SK-N-DZ (cell line): ENCODE measurements at places on chromosomes 7 and 10.
A peak's percentile ranks its signal among the peaks of the same experiment; 100 is the strongest.

DNA sequence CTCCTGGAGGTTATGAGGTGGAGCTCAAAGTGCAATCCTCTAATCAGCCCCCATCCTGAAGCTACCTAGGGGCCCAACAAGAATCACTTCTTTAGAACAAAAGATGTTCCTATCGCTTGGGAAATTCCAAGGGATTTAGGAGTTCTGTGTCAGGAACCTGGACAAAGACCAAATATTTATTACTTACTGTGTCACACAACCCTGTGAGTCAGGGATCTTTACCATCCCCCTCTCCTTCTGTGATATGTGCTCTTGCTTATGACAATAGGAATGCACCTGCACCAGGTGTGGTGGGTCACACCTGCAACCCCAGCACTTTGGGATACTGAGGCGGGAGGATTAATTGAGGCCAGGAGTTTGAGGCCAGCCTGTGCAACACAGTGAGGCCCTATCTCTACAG, 485.8 kb downstream of the PLXDC2 start:
- no peak for DNase-seq

GRCh38 chr7:42596737-42597136, 315.1 kb downstream of the C7orf25 start:
- DNase-seq, result no peak

- peak; percentile 57 for DNase-seq
Measured at GRCh38 chr7:42233171-42233570, 3.8 kb downstream of the GLI3 start.

- DNase-seq, result no peak
Measured at GRCh38 chr7:143172354-143172753, 10.9 kb upstream of the TAS2R39 start.

DNA sequence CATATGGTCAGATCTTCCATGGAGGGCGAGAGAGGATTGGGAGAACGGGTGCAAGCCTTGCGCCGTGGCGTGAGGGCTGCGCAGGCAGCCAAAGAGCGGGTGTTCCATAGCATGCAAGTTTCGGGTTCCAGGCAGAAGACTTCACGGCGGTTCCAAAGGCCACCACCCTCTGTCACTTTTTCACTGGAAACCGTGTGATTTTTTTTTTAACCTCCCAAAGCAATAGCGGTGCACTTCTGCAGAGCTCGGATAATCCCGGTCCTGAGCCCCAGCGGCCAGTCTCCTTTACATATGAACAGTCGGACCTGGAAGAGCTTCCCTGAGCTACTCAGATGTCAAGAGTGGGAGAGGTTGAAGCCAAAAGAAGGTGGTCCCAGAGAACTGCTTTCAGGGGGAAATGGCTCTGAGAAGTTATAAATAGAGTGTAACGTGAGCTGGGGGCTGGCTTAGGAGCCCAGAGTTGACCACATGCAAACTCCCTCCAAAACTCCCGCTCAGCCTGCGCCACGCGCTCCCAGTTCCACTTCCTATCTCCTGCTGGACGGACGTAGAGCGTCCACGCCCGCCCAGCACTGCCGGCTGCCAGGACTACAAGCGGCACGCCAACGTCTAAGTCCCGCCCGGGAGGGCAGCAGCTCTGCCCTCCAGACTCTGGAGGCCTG, at the start of gene MEOX2:
Gene MEOX2 (minus strand): TSS at position 389 of the 662 bp plus-strand sequence. CDS start 281 bp downstream, at position 108.
- peak; percentile 28 for DNase-seq

- no peak for DNase-seq
Measured at GRCh38 chr10:117461766-117462423, 80.7 kb upstream of the EMX2 start.

DNA sequence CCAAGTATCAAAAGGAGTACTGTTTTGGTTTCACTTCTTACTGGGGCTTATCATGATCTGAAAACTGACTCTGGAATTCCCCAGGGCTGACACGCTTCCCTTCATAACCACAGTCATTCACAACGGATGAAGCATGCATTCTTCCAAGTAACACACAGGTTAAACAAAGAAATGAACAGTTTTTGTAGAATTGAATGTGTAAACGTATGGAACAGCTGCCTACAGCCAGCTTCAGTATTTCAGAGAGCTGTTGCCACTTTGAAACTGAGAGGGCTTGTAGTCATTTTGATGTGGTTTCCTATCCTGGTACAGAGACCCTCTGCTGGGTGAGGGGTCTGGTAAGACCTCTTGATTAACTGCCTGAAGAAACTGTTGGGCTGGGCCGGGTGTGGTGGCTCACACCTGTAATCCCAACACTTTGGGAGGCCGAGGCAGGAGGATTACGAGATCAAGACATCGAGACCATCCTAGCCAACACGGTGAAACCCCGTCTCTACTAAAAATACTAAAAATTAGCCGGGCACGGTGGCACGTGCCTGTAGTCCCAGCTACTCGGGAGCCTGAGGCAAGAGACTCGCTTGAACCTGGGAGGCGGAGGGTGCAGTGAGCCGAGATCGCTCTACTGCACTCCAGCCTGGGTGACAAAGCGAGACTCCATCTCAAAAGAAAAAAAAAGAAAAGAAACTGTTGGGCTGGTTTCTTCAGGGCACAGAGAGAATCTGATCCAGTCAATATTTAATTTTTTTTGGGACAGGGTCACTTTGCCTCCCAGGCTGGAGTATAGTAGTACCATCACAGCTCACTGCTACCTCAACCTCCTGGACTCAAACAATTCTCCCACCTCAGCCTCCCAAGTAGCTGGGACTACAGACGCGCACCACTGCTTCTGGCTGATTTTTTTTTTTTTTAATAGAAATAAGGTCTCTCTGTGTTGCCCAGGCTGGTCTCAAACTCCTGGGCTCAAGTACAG, 4.7 kb downstream of the NFE2L3 start:
- no peak for DNase-seq

DNA sequence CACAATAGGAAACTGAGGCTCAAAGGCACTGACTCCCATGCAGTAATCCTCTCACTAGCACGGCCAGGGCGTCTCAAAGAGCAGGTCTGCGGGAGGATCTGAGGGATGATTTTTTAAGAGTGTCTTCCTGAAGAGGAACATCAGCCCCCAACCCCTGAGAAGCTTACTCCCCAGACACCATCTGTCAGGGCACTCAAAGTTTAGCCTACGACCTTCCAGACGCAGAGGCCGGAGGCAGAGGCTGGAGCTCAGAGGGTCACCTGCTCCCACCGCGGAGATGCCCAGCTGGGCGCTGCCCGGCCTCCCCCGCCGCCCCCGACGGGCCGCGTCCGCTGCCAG, 1.7 kb downstream of the ZNF777 start:
- no peak for DNase-seq

GRCh38 chr10:26881600-26882331, 21.0 kb upstream of the ABI1 start:
- peak; percentile 56 for DNase-seq

DNA sequence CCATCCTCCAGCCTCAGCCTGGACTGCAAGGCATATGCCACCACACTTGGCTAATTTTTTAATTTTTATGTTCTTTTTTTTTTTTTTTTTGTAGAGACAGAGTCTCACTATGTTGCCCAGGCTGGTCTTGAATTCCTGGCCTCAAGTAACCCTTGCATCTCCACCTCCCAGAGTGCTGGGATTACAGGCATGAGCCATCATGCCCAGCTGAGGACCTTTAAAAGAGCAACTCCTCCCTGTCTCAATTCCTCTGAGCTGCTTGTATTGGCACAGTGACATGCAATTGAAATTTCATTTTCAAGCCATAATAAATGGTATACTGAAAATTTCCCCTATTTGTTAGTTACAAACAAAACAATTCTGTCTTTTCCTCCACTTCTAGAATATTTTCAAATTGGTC, 19.5 kb downstream of the DNAJB9 start:
- no peak for DNase-seq

DNA sequence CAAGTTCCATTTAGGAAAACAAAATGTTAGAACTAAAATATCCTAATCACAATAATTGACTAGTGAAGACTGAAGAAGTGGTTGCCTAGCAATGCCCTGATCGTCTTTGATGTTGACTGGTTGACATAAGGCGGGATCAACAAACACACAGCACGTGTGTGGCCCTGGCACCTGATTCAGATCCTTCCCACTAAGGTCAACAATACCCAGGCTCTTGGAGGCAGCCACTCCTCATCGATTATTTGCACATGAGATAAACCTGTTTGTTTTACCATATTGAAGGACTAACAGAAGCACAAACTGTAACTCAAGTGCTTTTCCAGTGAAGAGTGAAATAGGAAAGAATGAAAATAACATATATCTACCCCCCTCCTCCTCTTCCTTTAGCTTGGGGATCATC, 15.6 kb downstream of the FANK1 start:
- no peak for DNase-seq

- DNase-seq, result no peak
Measured at GRCh38 chr7:143435266-143435665, 8.0 kb upstream of the TAS2R60 start.

DNA sequence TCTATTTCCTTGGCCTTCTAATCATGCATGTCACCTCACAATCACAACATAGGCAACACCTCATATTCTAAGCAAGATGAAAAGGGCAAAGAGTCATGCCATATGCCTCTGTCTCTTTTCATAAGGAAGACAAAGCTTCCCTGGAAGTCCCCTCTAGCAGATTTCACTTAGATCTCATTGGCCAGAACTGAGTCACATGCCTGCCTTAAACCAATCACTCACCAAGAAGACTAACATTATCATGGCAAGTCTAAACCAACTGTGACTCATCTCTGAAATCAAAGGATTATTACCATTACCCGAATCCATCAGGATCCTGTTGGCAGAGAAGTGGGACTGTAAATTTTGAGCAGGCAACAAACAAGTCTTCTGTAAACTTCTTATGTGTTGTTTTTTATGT, 27.8 kb downstream of the CAV1 start:
- DNase-seq, result no peak

DNA sequence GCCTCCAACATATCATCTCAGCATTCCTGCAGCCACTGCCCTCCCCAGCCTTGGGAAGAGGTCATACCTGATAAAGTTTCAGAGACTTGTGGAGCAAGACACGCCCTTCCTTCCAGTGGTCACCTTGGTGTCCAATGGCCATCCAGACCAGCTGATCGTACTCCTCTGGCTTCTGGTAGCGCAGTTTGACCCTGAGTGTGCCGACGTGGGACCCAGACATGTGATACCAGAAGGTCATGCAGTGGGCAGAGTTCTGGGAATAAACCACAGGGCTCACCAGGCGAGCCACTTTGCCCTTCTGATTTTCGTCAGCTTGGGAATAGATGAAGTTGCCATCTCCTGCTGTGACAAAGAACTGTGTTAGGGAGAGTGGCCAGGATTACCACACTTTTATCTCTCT, 148.3 kb downstream of the NRP1 start:
- no peak for DNase-seq

DNA sequence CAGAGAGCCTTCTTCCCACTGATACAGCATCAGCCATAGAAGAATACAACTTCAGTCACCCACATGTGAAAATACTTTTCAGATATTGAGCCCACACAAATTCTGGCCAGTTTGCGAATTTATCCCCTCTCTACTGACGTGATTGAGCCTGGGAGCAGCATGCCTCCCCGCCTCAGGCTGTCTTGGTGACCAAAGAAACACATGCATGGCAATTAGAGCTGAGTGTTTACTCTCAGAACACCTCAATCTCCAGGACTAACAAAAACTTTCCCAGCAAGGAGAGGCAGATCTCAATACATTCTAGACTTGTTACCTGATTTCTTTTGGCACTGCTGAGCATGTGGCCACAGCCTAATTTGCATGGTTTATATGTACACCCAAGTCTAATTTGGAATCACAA, 122.5 kb downstream of the TMEM26 start:
- DNase-seq, result no peak

- DNase-seq, result no peak
Measured at GRCh38 chr10:71223347-71224058, 11.1 kb downstream of the UNC5B start.

DNA sequence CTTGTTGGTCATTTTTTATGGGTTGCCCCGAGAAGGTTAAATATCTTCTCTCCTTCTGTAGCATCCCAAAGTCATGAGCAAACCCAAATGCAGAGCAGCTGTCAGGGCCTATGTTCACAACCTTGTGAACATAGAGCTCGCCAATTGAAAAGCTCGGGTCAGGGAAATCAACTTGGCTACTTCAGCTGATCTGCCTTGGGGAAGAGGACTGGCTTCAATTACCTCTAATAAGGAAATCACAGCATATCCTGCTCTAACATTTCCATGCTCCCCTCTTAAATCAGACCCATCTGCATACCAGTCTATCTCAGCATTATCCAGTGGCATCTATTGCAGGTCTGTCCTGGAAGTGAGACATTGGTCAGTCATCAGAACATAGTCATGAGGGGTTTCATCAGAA, 105.6 kb downstream of the ANKRD26 start:
- no peak for DNase-seq

- no peak for DNase-seq
Measured at GRCh38 chr10:35574924-35575352, 30.2 kb upstream of the GJD4 start.

DNA sequence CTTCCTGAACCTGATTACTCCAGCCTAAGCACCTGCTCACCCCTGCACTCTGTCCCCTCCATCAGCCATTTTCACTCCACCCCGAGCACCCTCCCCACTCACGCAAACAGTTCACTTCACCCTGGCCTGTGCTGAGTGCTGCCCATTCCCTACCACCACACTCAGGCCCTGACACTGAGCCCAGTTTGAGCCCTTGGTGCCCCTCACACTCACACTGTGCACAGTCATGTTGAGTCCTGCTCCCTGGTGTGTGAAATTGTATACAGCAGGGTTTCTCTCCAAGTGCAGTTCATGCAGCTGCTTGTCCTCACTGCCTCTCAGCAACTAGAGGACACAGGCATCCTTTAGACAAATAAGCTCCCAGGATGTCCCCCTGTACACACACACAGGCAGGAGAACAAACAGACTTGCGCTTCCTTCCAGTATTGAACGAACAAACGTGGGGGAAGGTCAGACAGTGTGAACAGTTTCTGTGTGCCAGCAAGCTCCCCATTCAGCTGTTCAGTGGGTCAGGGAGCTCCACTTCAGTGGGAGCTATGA, 6.8 kb downstream of the MYO1G start:
- DNase-seq, result no peak

GRCh38 chr10:70293169-70293843, 9.5 kb upstream of the NPFFR1 start:
- DNase-seq, result no peak

DNA sequence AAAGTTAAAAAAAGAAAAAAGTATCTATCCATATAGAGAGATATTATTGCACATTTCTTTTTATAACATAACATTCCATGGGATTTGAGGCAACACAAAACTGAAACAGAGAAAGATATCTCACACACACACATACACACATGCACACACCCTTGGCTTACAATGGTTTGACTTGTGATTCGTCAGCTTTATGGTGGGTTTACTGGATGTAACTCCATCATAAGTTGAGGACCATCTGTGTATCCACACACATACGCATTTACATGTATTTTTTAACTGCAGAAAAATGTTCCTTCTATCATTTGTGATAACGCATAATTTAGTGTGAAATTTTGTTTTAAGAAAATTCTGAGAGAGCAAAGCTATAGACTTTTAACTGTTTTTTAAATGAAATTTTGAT, 74.2 kb upstream of the CDCA7L start:
- DNase-seq, result no peak

GRCh38 chr10:75040576-75040975, 70.9 kb upstream of the SAMD8 start:
- no peak for DNase-seq

DNA sequence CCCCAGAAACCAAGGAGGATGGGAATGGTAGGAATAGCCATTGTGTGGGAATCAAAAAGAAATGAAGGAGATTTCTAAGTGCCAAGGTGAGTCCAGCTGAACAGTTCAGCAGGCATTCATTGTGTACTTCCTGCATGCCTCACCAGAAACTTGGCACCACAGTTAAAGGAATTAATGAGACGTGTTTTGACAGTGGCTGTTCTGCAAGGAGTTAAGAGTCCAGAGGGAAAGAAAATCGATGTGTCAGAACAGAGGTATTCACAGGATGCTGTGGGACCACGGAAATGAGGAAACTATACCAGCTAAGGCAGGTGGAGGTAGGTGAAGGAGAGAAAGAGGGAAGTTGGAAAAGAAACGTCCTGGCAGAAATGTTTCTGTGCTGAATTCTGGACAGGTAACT, 78.1 kb downstream of the PRKCQ start:
- no peak for DNase-seq
